ENCODE measurements at places on chromosomes 12 and 14.

DNA sequence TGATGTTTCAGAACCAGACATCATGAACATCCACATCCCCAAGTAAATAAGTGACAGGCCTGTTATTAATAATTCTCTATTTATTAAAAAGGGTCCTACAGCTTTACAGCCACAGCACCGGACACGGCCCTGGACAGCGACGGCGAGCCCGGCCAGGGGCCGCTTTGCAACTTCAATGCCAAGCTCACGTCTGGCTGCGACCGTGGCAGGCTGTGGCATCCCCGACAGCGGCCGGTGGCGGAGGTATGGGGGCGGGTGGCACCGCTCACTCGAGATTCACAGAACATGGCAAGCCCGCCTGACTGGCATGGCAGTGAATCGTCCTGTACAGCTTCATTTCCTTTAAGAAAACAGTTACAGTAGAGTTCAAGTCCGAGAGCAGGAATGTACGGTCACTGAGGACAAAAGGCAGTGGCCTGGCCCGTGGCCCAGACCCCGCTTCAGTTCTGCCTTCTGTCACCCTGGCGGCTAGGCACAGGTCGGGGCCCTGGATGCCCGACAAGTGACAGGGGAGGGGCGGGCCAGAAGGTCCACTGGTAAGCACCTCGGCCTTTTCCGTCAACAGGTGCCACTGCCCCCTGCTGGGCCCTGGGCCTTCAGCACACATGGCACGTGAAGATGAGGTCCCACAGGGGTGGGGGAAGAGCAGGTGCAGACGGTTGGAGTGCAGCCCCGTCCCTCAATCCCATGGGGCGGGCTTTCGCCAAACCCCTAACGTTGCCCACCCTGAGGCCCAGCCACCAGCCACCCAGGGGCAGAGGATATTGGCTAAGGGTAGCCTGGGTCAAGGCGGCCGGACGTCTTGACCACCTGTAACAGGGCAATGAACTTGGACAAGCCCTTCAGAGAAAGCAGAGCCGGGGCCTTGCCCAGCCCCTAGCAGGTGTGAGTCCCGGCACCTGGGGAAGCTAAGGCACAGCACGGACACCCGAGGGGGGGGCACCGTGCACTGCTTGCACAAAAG lies 30.3 kb downstream of the HIP1R start:
- DNase-seq, result no peak

DNA sequence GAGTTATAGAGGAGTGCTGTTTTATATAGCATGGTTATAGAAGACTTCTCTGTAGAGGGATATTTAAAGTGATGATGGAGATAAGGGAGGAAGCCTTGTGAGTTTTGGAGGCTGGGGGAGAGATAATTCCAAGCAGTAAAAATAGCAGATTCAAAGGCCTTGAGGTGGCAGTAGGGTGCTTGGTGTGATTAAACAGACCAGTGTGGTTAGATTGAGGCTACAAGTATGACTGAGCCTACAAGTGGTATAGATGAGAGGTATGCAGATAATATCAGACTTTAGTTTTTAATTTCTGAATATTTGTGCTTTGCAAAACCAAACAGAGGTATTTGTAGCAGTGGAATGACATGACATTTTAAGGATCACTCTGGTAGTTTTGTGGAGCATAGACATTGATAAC lies 20.3 kb downstream of the FANCM start:
- no peak for DNase-seq

DNA sequence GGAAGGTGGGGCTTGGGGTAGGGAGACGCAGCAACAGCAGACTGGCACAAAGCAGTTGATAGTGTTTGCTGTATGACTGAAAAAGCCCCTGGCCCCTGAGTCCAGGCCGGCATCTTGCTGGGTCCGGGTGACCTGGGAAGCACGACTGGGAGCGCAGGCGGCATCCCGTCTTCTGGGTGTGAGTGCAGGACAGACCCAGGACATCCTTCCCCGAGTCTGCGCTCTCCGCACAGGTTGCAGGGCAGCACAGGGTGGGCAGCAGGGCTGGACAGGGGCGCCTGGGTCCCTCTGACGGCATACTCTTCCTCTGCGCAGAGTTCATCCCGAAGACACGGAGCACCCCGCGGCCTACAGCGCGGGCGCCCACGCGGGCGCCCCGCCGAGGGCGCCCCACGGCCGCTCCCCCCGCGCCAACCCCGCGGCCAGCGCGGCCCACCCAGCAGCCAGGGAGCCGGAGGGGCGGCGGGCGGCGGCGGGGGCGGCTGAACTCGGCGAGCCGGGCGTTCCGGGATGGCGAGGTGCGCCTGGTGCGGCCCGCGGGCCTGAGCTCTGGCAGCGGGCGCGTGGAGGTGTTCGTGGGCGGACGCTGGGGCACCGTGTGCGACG lies 9.2 kb upstream of the CYP46A1 start:
- no peak for DNase-seq

DNA sequence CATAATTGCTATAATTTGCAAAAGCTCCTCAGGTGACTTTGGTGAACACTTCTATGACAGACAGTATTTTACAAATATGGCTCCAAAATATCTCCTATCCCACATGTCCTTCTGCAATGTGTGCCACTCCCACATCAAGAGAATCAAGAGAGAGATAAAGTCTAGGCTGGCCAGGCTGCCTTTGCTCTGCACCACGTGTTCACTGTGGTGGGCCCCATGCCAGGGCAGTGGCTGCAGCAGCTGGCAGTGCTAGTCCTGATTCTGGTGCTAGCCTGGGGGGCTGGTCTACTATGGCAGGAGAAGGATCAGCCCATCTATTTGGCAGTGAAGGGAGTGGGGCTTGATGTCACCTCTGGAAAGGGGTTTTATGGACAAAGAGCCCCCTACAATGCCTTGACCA lies 86.3 kb downstream of the DRAM1 start:
- no peak for DNase-seq

DNA sequence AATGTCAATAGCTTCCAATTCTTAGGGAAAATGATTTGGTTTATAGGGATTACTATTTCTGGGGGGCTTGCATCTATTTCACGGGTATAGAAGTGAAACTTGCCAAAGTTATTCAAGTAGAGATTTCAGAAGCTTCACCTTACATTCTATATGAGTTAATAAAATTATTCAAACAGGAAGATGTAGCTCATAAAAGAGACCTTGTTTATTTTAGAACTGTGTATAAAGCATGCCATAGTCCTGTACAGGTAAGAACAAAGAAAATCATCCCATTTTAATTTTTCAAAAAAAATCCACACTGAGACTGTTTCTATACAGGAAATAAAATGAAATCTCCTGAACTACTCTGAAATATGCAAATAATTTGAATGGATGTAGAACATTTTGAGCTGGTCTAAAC lies 834.7 kb downstream of the TRHDE start:
- DNase-seq, result no peak

- no peak for DNase-seq
Observed at GRCh38 chr12:64091186-64091585, 130.9 kb downstream of the KICS2 start.

DNA sequence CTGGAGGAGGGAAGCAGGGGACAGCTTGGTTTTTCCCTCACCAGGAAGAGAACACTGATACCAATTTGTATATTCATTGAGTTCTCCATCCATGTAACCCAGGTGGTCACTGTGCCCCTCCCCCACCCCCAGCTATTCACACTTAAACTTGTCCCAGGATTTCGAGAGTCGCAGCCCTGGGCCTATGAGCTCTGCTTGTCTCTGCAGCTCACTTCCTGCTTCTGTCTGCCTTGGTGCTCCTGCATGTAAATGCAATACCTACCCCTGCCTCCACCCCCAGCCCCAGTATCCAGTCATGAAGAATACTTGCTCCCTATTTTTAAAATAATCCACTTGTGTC lies 452.2 kb downstream of the BCL11B start:
- no peak for DNase-seq

DNA sequence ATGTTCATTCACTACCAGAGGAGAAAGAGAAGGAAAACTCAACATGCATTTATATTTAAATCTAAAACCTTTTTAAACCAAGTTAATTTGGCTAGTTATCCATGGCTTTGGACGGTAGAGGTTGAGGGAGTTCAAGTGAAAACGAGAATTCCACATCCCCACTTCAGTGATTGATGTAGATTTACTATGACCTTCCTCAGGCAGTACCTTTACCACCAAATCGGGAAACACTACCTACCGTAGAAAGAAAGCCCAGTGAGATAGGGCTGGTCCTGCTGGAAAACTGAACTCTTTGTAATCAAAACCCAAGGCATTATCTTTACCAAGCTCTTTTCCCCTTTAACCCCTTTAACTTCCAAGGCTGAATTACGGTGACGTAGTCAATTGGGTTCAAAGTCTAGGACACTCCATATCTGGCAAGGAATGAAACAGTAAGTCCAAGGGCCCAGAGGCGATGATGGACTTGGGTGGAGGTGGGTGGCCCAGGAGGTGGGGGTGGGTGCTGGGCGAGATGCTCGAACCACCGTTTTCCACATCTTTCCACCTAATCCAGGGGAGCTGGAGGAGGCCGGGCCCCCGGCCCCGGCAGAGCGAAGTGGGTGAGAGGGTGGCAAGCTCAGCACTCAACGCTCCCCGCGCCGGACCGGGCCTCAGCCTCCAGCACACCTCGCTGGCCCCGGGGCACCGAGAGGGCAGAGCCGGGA lies 618 bp downstream of the SEC23A start:
- DNase-seq, result no peak

DNA sequence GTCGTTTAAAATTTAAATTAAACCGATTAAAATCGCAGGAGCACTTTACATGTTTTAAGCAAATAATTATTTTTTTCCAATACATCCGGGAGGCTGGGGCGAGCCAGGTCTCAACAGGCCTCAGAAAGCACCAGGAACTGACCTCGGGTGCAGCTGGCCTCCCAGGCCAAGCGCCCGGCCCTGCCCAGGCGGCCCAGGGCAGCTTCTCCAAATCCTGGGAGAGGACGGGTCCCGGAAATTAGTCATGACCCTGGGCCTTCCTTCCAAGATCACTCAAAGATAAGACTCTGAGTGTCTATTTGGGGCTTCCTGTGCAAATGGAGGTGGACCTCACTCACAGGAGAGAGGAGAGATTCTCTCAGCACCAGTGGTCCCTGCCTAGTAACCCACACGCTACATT lies 177.1 kb downstream of the BCL11B start:
- DNase-seq, result no peak

DNA sequence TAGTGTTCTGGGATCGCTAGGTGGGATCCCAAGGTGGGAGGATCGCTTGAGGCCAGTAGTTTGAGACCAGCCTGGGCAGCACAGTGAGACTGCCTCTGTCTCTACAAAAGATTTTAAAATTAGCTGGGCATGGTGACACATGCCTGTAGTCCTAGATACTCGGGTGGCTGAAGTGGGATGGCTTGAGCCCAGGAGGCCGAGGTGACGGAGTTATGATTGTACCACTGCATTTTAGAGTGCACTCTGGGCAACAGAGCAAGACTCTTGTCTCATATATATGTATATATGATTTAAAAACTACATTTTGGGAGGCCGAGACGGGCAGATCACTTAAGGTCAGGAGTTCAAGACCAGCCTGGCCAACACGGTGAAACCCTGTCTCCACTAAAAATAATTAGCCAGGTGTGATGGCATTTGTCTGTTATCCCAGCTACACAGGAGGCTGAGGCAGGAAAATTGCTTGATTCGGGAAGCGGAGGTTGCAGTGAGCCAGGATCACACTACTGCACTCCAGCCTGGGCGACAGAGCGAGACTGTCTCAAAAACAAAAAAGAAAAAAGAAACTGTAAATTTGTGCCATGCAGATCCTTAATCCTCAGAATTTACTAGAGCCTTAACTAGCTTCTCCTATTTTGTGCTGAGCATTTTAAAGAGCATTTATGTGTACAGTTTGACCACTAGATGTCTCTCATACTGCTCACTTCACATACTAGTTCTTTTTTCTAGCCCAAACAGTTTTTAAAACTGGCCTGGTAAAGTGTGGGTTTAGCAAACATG lies 114.8 kb downstream of the MON2 start:
- no peak for DNase-seq

- no peak for DNase-seq
Observed at GRCh38 chr14:61482348-61483206, 161.2 kb downstream of the PRKCH start.

- no peak for DNase-seq
Observed at GRCh38 chr12:52010152-52010622, 3.4 kb downstream of the TAMALIN start.

GRCh38 chr12:97716356-97716755 lies 253.8 kb downstream of the RMST start:
- no peak for DNase-seq

DNA sequence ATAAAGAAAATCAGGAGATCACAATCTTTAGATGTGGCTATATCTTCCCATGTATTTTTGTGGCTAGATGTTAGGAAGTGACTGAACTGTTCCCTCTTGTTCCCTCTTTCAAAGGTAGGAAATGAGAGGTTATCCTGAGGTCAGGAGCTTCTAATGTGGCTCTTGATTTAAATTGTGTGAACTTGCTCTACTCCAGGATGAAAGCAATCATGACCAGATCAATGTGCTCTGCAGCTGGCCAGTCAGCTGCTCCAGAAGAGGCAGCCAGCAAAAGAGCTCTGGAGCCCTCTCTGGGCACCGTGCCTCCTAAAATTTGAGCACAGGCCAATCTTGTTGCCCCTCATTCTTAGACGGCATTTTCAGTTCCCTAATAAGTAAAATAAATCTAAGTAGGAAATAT lies 32.0 kb downstream of the CDK17 start:
- no peak for DNase-seq

DNA sequence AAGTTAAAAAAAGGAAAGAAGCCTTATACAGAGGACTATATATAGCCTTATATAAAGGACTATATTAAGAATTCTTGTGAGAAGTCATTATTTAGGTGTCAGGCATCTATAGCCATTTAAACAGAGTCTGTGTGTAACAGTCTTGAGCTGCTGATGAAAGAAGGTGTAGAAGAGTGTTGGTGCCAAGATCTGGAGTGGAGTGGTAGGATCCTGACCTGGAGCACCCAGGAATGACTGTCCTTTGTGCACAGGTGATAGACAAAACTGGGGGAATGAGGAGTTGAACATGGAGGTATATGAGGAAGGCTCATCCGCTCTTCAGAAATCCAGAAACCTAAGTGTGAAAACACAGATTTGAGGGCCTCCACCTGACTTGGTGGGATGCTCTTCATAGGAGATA lies 747.3 kb downstream of the NRXN3 start:
- DNase-seq, result no peak

- no peak for DNase-seq
Observed at GRCh38 chr14:20428010-20428365, 8.0 kb downstream of the KLHL33 start.

- no peak for DNase-seq
Observed at GRCh38 chr14:33184587-33184986, 245.9 kb downstream of the NPAS3 start.

- DNase-seq, result no peak
Observed at GRCh38 chr14:43438056-43438455, 1069.0 kb downstream of the FSCB start.
